ENCODE measurements at places on chromosomes 16 and 17.

- no peak for DNase-seq
Observed at GRCh38 chr17:44850612-44851011, 2.9 kb downstream of the HIGD1B start.

- DNase-seq, result no peak
Observed at GRCh38 chr16:70573451-70574121, 50.0 kb downstream of the SF3B3 start.

GRCh38 chr17:58525239-58525638 is 10.8 kb upstream of the MTMR4 start:
- DNase-seq, result no peak

DNA sequence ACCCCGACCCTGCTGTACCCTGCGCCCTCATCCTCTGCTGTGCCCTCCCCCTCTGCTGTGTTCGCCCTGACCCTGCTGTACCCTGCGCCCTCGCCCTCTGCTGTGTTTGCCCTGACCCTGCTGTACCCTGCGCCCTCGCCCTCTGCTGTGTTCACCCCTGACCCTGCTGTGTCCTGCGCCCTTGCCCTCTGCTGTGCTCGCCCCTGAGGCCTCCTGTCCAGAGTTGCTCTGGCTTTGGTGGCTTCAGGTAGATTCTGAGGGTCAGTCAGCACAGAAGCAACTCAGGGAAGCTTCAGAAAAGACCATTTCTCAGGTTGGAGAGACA is 11.5 kb downstream of the ZNF276 start:
- no peak for DNase-seq

- no peak for DNase-seq
Observed at GRCh38 chr17:46191322-46192188, 1.7 kb downstream of the KANSL1 start.

- no peak for DNase-seq
Observed at GRCh38 chr17:49436174-49436573, 21.5 kb upstream of the PHB1 start.

DNA sequence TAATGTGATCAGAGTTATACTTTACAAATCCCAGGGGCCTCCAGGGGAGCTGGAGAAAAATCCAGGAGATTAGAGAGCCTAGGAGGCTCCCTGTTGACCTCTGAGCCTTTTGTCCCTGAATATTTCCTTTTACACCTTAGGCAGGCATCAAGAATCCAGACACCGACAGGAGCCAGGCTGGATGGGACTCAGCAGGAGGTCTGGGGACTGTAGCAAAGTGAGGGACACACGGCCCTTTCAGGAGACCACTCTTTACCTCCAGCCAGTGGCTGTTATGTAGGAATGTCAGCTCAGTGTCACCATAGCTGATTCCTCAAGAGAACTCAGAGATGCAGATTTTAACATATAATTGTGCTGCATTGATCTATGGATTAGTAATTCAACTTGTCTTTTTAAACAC is 198.4 kb downstream of the SHISA9 start:
- DNase-seq, result no peak

DNA sequence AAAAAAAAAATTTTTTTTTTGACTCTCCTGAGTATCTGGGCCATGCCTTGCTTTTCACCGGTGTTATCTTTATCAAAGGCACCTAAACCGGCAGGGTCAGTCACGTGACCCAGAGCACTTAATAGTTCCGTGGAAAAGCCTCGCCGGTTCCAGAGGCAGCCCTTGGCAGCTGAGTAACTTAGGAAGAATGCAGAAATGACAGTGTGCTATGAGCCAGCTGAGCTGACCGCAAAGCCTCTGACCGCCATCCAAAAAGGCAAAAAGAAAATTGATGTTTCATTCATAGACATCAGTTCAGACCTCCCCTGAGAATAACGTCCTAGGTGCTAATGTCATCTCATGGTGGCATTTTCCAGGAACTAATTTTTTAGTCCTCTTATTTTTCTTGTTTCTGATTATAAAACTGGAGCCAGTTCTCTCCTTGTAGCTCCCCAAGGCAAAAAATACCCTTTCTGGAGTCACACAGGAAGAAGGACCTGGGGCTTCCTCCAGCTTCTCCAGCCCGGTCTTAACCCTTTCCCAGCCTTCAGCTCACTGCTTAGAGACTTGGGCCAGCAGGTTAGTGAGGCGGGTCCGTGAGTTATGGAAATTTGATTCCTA is 122.6 kb downstream of the SOCS1 start:
- DNase-seq, result no peak

- DNase-seq, result no peak
Observed at GRCh38 chr17:58314706-58315015, 13.9 kb downstream of the TSPOAP1 start.

DNA sequence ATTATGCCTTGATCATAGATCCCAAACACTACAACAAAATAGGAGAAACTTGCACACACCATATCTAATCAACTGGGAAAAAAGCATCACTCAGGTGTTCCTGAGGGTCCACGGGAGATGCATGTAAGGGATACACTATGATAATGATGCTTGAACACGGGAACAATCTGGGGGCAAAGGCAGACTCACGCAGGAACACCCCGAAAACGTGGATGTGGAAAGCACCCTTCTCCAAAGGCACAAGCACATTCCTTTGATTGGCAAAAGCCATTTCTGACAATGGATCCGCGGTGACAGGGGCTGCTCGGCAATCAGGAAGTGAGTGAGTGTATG is 1.3 kb downstream of the ZNF652 start:
- DNase-seq, result no peak

DNA sequence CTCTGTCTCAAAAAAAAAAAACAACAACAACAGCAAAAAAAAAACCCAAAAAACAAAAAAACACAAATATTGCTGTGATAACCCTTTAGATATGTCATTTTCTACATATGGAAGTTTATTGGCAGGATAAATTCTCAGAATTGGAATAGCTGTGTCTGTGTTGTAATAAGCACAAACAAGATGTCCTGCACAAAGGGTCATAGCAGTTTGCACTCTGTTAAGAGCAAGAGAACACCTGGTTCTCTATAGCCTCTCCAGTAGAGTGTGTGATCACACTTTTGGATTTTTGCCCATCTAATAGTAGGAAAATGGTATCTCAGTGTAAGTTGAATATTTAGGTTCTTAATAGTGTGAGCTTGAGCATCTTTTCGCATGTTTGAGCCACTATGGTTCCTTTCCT is 60.4 kb downstream of the USP43 start:
- no peak for DNase-seq

- DNase-seq, result no peak
Observed at GRCh38 chr17:49287481-49287880, 56.9 kb upstream of the PHOSPHO1 start.

DNA sequence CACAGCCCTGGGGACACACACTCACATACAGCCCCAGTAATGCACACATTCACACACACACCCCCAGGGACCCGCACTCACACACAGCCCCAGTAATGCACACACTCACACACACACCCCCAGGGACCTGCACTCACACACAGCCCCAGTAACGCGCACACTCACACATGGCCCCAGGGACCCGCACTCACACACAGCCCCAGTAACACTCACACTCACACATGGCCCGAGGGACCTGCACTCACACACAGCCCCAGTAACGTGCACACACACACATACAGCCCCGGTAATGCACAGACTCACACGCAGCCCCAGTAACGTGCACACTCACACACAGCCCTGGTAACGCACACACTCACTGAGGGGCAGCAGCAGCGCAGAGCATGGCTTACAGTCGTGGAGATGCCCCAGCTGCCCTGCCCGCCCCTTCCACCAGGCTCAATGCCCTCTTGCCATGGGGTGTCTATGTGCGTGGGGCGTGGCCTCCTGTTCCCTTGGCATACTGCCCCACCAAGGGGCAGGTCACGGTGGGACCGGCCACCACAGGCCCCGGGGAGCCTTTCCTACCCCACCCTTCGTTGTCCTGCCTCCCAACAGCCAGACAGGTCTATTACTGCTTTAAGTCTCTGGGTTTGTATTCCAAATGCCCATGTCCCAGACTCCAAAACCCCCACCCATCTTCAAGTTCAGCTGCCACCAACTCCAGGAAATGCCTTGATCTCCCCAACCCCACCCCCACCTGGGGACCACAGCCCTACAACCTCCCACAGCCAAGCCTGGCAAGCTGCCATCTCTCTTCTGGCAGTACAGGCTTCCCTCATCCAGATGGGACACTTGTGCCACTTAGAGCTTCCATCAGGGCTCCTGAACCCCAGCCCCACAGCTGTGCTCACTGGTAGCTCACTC is 2.7 kb downstream of the CCDC102A start:
- DNase-seq, result no peak

- DNase-seq, result no peak
Observed at GRCh38 chr16:30942426-30942806, 6.5 kb upstream of the ORAI3 start.

- no peak for DNase-seq
Observed at GRCh38 chr17:46783031-46783593, 35.4 kb downstream of the WNT3 start.

- no peak for DNase-seq
Observed at GRCh38 chr17:5408186-5408585, 11.3 kb downstream of the NUP88 start.

DNA sequence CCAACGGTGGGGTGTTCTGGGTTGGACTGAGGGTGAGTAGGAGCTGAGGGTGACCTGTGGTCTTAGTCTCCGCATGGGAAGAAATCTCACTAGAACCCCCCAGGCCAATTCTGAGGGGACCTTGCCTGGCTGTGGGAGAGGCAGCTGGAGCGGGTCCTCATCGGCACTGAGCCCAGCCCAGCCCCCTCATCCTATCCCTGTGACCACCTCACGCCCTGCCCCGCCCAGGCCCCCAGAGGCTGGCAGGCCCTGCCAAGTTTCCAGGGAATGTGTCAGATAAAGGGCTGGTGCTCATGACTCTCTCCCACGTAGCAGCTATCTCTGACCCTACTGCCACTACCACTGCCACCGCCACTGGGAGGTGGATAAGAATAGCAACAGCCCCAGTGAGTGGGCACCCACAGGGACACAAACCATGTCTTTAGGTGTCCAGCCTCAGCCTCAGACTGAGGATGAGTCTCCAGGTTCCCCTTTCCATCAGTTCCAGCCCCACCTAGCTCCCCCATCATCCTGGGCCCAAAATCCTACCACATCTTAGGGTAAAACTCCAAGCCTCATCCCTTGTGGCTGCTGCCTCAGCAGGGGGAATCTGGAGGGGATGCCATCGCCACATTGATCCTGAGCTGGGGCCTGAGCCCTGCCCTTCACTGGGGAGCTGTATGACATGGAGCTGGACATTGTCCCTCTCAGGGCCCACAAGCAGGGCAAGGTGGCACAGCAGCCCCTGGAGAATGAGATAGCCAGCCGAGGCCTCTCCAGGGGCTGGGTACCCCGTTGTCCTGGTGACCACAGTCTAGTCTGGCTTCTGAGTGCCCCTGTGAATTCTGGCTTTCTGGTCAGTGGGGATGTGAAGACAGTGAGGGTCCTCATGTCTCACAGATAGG is 14.9 kb downstream of the CDH16 start:
- DNase-seq, result no peak

GRCh38 chr16:2973093-2973492 is 3.9 kb downstream of the PAQR4 start:
- DNase-seq, result no peak

DNA sequence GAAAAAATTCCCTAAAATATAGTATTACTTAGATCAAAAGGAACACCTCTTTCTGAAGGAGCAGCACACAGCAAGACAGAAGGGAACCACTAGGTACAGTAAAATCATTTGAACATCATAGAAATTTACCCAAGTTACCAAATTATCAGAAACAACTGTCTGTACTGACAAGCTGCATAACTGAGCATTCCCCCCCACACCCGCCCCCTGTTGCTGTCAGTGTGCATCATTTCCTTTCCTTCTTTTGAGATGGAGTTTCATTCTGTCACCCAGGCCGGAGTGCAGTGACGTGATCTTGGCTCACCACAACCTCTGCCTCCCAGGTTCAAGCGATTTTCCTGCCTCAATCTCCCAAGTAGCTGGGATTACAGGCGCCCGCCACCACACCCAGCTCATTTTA is 120.7 kb downstream of the TRIM37 start:
- DNase-seq, result no peak

DNA sequence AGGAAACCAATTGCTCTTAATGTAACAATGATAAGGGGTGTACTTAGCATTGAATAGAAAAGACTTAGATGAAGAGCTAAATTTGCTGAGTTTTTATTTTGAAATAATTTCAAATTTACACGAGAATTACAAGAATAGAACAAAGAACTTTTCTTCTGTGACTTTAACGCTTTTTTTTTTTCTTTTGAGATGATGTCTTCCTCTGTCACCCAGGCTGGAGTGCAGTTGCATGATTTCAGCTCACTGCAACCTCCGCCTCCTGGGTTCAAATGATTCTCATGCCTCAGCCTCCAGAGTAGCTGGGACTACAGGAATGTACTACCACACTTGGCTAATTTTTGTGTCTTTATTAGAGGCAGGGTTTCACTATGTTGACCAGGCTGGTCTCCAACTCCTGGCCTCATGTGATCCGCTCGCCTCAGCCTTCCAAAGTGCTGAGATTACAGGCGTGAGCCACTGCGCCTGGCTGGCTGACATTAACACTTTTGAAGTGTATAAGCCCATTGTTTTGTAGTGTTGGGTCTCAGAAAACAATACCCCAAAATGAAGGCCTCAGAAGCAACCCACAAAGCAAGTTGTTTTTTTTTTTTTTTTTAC is 2.1 kb downstream of the TEN1 start:
- DNase-seq, result no peak

DNA sequence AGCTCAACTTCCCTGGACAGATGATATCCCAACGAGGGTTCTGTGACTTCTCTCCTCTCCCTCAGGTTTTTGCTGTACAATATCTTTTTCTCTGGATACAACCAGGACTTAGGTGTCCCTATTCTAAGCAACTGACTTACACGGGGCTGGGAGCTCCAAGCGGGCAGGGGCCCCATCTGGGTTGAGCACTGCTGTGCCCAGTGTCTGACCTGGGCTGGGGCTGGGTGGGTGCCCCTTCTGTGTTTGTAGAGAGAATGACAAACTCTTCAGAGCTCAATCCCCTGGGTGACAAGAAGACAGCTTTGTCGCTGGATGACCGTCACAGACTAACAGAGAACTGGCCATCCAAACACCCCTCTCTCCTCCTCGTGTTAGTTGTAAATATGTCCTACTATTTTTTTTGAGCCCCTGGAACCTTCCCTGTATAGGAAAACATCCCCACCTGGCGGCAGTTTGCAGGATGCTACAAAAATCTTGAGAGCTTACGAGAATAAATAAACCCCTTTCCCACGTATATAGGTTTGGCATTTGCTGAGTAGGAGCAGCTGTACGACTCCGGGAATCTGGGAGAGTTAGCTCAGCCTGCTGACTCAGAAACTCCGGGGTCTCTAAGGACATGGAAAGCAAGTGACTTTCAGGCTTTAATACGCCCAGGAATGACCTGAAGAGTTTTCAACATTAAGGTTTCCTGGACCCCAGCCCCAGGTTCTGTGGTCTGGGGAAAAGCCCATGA is 23.7 kb upstream of the RCVRN start:
- no peak for DNase-seq

DNA sequence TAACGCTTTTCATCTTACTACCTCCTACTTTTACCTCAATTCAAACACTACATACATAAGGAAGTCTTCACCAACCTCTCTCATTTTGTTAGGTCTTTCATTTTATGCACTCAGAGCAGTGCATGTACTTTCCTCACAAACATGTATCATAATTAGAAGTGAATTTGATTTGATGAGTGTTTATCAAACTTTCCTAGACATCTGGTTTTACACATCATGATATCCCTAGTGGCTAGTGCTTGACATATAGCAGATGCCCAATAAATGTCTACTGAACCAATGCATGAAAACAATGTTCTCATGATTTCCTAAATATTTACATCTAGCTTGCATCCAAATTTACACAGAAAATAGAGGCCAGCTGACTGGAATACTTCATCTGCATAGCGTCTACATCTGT is 323.4 kb upstream of the KIF2B start:
- DNase-seq, result no peak

- no peak for DNase-seq
Observed at GRCh38 chr16:1427473-1428461, 3.1 kb upstream of the PERCC1 start.

- no peak for DNase-seq
Observed at GRCh38 chr16:87472935-87473334, 19.9 kb downstream of the ZCCHC14 start.
